ENCODE measurements at places on chromosomes 6 and 20. TPM values are rescaled to one million over a fixed set of nuclear protein-coding genes. Genes with fewer than 3 reads are reported as not detected.

DNA sequence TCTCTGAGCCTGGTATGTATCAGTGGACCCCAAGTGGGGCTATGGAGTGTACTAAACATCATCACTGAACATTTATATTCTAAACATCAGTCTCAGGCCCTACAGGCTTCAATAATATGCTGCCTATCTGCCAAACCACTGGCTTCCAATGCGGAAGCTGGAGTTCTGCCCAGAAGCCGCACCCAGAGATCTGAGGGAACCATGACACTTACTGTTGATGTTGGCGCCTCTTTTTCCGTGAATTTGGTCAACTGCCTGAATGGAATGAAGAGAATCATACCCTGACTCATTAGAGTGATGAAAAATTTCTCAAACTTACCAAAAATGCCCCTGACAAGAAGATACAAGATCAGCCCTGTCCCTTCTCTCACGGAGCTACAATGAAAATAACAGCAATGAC lies 66.2 kb downstream of the SLC22A23 start:
- DNase-seq = no peak

DNA sequence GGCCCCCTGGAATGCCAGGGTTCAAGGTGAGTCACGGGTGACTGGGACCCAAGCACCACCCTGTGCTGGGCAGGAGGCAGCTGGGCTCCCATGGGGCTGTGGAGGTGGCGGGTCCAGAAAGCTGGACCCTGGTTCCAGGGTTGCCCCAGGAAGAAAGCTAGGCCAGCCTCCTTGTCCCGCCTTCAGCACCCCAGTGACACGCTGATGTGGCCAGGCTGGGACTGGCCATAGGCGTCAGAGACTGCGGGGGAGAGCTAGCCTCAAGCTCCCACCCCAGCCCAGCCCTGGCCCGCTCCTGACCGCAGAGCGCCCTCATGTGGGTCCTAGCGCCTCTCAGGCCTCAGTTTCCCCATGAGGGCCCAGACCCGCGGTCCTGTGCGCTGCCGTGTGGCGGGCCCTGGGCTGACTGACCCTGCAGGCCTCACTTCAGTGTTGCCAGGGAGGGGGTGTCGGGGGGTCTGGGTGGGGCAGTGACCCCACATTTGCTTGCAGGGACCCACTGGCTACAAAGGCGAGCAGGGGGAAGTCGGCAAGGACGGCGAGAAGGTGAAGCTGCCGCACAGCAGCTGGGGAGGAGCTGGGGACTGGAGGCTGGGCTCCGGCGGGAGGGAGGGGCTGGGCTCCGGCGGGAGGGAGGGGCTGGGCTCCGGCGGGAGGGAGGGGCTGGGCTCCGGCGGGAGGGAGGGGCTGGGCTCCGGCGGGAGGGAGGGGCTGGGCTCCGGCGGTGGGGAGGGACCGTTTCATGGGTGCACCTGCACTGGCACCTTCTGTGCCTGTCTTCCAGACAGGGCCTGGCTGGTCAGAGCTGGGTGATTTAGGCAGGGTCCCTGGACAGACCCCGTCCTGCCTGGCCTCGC lies 7.9 kb downstream of the COL9A3 start:
- DNase-seq = no peak

DNA sequence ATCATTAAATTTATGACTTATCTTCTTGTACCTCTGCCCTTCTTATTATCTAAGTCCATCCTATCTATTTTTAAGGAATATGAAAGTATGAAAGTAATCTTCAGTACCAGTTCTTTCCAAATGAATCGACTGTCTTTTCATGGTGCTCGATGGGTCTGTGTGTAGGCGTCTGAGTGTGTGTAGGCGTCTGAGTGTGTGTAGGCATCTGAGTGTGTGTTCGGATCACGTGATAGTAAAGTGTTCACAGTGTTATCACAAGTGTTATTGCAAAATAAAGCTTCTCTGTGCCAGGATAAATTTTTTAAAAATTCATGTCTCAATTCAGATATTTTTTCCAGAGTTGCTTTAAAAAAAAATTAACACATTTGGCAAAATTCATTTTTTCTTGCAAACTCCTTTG lies 58.3 kb downstream of the BMP6 start:
- DNase-seq = no peak

DNA sequence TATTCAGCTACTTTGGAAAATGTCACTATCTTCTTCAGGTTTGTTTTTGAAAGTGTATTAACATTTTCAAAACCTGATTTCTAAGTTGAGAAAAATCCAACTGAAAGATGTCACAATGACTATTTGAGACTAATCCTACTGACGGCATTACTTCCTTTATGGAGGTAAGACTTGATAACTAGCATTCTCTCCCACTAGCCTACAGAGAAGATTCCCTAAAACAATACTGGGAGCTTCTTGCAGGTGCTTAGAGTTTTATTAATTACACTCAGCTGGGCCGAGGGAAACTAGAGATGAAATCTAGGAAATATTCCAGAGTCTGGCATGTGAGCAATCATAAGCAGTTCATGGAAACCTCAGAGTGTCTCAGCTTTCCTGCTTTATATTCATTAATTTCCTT lies 114.0 kb downstream of the LCA5 start:
- no peak for DNase-seq

DNA sequence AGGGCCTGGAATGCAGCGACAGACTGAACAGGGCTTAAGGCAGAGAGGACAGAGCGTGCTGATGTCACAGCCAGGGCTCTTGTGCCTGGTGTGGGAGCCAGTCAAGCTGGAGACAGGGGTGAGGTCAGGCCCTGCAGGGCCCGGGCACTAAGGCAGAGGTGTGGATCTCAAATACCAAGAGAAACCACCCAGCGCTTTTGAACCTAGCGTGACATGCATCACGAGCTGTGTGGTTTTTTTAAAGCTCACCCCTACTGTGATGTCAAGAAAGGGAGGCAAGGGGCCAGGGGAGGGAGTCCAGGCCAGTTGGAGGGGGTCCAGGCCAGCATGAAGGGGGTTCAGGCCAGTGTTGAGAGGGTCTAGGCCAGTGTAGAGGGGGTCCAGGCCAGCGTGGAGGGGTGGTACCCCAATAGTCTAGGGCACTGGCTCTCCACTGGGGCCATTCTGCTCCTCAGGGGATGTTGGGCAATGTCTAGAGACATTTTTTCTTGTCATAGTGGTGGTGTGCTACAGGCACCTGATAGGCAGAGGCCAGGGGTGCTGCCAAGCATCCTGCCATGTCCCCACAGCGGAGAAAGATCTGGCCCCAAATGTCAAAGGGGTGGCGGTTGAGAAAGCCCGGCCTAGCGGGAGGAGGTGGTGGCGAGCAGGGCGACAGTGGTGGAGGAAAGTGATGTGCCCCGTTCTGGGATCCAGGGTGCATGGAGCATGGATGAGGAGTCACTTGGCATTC lies 42.6 kb downstream of the RBM38 start:
- DNase-seq = no peak

GRCh38 chr6:126698732-126699240 lies 358.9 kb downstream of the CENPW start:
- no peak for DNase-seq

DNA sequence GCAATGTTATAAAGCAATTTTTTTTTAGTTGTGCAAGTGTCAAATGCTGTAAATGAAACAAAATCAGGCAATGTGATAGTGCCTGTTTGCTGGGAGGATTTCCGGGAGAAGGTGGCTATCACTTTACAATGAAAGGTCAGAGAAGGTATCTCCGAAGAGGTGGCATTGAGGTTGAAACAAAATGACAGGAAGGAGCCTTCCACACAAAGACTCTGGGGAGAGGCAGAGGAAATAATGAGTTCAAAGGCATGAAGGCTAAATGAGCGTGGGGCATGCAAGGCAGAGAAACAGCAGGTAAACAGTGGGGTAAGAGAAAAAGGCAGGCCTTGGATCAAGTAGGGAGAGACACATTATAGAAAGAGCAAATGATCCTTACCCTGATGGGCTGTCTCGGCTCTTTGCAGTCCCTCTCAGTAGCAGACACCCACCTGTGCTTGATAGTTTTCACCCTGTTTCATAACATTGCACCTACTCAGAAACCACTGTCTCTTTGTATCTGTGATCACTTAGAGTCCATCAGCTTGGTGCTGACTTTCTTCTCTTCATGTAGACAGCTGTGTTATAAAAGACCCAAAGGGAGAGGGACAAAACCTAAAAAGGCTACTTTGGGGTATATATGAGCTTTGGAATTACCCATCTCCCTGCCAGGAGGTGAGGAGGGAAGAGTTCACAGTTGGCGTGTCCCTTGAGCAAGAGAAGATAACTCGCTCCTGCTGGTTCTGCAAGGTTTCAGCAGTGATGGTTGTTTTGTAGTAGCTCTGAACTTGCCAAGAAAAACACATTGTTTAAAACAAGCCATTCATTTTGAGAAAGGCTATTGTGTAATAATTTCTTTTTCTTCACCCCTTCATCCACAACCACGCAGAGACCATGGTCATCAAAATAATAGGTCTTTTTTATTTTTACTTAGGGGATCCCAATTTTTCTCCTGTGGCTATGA lies 22.3 kb downstream of the NRN1 start:
- DNase-seq = no peak

GRCh38 chr20:1357921-1358671 lies 29.2 kb upstream of the SDCBP2 start:
- no peak for DNase-seq

DNA sequence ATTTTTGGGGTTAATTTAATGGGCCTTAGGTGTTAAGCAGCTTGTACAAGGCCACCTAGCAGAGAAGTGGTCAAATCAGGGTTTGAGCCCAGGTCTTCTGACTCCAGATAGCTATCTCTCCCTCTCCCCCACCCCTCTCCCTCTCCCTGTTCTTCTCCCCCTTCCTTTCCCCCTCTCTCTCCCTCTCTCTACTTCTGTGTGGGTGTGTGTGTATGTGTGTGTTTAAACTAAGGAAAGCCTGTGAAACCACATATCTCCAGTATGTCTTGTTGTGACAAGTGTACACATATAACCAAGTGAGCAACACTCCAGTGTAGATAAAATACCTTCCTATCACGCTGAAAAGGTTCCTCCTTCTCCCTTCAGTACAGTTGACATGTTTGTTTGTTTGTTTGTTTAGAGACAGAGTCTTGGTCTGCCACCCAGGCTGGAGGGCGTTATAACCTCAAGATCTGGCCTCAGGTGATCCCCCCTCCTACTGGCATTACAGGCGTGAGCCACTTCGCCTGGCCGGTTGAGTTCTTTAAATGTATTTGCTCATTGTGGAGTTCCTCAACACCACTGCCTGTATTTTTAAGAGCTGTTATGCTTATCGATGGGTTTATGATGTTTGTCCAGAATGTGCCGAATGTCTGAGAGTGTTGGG lies 140.4 kb downstream of the JARID2 start:
- no peak for DNase-seq

- no peak for DNase-seq
Measured at GRCh38 chr6:138805016-138805765, 9.3 kb downstream of the ECT2L start.

DNA sequence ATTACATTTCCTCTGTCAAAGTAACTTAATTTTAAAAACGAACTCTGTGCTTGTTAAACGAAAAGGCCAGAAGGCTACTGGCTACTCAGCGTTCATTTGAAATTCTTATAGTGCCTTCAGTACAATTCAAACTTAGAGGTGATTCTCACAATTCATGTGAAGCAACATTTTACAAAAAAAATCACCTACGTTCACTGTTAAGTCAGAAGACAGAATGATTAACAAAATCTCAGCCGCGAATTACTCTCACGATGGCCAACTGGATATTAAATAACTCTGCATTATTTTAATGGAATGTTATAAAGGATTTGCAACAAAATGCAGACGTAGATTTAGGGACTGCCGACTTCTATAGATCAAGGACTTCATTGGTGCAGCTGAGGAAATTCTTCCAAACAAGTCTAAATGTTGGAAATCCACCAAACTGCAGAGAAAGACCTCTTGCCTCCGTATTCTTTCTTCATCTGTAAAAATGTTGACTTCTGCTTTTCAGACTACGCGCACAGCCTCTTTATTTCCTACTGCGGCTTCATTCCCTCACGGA lies 1.6 kb upstream of the QKI start:
- no peak for DNase-seq

DNA sequence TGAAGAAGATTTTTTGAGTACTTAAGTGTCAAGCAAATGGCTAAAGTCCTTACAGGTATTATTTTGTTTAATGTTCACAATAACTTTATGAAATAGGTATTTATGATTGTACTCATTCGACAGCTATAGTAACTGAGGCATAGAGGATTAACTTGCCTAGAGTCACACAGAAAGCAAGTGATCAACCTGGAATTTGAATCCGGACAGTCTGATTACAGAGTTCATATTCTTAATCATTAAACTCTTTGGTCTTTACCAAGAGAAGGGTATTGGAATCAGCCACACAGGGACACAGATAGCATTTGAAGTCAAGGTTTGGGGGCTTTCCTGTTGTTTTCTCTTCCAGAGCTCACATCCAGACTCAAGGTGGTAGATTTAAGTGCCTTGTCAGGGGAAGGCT lies 69.7 kb downstream of the ISM1 start:
- DNase-seq = no peak

DNA sequence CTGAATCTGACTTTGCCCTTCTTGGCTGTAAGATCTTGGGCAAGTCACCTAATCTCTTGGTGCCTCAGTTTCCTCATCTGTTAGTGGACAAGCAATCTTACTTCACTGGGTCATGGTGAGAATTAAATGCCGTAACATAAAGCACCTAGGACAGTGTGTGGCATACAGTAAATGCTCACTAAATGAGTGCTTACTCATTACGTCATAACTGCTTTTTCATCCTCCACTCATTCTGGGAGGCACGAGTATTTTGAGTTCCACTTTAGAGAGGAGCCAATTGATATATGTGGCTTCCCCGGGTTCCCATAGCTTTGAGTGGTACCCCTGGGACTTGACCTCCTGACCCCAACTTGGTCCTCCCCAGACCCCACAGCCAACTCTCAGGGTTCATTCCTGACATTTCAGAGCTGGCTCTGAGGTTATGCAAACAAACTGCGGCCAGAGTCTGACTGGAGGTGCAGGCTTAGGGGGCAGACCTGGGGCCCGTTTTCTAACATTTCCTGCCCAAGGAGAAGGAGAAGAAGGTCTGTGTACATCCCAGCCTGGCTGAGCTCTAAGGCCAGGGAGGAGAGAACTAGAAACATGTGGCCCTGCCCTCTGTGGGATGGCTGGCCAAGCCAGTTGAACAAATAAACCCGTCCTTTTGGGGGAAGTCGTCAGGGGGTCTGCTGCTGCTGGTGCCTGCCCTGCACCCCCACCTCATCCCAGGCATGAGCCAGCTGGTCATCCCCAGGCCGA lies 5.8 kb downstream of the ANGPT4 start:
- DNase-seq = no peak

DNA sequence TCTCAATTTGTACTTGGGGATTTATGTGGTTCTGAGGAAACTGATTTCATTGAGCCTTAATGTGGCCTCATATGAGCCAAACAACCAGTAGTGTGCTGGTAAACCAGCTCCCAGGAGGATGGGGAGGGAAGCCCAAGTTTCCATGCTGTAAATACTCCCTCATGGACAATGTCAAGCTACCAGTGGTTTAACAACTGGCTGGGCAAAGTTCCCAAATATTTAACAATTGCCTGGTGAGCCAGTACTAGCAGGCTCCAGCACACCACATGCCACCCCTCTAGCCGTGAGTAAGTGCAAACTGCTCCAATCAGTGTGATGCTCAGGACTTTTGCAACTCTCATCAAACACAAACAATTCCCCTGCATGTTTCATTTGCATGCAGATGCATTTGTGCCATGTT lies 19.2 kb upstream of the CDKN1A start:
- DNase-seq = no peak

Gene GSTA5
- not detected for polyA plus RNA-seq

Gene BTN2A1
- 35.3 TPM for polyA plus RNA-seq

Gene GMPR
- 11.9 TPM for polyA plus RNA-seq
